ENCODE measurements at places on chromosomes 7 and 10.

GRCh38 chr10:101972761-101973160, 83.2 kb downstream of the ARMH3 start:
- no peak for DNase-seq

- no peak for DNase-seq
Observed at GRCh38 chr10:5809527-5810154, 3.6 kb downstream of the GDI2 start.

- DNase-seq, result no peak
Observed at GRCh38 chr7:155793720-155794119, 18.5 kb downstream of the SHH start.

GRCh38 chr7:140315498-140316164, 82.7 kb downstream of the SLC37A3 start:
- DNase-seq, result peak; percentile 37

DNA sequence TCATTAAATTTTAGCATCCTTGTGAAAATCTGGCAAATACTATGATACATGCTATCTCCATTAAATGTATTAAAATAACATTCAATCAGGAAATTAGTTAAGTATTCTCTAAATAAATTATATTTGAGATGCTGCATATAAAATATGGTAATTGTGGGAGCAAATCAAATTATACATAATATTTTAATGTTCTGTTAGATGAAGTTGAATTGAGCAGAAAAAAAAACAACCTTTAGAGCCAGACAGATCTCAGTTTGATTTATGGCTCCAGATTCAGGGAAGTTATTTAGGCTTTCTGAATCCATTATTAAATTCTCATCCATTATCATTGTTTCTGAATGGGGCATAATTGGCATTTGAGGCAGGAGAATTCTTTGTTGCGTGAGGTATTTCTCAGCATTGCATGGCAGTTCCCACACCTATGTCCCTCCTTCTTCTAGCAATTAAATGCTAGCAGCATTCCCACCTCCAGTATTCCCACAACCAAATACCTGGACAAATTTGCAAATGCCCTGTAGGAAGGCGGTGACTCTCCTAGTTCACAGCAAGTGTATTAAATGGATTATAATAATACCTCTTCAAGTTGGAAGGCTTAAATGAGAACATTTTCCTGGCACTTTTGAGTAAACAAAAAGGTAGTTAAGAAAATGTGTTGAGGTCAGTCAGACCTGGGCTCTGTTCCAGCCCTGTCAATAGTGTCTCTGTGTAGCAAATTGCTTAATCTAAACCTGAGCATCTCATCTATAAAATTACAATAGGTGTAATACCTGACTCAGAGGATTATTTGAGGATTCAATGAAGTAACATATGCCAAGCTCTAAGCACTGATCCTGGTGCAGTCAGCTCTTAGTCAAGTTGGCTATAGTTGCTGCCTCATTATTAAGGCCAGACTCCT, 108.9 kb downstream of the RNLS start:
- peak; percentile 67 for DNase-seq

DNA sequence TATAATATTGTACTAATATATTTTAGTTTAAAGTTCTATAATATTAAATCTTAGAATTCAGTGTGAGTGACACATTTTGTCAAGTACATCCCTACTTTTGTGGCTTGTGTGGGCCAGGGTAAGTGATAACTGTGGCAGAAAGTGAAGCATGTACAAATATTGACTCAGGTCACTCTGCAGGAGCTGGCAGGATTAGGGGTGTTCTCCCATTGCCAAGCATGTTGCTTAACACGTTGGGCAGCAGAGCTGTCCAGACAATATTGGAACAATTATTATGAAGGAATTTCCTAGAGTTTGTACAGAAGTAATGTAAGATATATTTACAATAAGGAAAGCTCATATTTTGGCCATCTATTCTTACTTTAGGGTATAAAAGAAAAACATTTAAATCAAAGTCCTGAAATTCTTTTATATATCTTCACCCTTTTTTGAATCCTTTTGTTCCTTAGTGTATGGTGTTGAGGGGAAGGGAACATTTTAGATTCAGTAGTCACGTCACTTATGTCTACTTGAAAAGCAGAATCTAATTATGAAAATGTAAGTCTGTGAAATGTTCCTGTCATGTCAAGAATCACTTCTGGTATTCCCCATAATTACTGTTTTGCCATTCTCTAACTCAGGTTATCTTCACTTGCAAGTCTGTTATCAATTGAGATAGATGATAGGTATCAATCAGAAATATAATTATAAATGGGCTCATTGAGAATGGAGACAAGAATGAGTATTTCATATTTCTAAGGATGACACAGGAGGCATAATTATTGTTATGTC, 4.0 kb downstream of the HDAC9 start:
- peak; percentile 9 for DNase-seq

- DNase-seq, result no peak
Observed at GRCh38 chr10:71742301-71743088, 22.9 kb upstream of the C10orf105 start.

DNA sequence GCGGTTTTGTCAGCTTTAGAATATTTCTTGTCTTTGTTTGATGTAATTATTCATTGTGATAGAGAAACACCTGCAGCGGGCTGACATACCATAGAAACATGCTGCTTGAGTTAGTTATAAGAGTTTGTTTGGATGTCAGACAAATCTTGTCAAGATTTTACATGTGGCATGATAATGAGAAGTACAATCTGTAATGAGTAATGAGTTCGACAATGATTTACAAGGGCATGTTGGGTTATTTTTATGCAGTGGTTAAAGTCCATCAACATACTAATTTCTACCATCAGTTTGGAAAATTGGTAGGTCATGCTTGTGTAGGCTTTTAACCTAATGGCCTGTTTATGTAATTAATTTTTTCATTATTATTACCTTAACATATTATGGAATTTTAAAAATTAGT, 31.3 kb downstream of the FZD1 start:
- no peak for DNase-seq

DNA sequence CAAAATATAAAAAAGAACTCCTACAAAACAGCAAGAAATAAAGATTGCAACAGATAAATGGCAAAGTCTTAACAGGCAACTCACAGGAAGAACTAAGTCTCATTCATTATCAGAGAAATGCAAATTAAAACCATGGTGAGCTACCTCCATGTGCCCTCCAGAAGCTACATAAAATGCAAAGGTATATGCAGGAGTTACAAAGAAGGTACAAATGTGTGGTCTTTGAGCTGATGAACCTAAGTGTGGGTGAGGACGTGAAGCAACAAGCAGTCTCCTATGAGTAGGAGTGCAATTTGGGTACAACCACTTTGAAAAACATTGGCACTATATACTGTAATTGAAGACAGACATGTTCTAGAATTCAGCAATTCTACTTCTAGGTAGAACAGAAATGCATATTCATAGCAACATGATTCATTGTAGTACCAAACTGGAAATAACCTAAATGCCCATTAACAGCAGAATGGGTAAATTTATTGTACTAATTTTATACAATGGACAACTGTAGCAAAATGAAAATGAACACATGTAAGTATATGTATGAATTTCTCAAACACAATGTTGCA, 61.6 kb upstream of the KCNMA1 start:
- DNase-seq, result no peak

DNA sequence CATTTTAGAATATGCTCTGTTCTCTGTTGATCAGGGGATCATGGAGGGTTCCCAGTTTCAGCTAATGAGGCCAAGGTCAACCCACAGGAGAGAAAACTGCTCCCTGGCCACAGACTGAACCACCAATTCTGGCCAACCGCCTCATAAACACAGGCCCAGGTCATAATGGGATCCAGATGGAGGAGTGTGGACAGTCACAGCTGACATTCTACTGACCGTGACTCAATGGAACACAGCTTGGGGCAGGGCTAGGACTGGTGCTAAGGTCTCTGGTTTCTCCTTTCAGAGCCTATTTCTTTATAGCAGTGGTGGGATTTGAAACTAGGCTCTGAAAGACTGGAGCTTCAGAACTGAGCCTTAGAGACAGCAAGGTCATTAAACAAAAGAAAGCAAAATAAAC, 68.3 kb downstream of the HIPK2 start:
- no peak for DNase-seq

DNA sequence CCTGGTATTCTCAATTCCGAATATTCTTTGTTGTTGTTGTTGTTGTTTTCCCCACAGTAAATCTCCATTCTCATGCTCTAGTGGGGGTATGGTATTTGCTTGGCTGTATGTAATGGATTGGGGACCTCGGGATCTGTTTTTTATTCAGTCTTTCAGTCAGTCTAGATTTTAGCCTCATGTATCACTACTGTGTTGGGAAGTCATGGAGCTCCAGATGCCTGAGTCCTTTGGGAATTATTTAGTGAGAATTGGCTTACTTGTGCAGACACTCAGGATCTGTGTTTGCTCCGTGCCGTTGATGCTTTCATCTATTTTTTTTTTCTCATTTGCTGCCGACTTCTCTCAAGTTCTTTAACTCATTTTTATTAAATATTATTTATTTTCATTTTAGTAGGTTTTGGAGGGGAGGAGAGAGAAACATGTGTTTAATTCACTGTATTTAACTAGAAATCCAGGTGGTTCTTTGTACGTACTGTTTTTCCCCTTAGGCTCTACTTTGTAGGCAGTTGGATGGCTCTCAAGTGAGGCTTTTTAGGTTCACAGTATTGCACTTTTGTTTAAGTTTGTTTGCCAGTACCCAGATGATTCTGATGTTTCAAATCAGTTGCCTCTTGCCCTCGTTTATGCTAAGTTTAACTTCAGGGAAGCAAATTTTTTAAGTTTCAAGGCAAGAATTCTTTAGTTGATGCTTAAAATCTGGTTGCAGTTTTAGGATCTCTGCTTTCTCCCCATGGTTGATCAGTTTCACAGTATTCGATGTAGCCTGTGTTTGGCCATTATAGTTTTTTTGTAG, 36.9 kb downstream of the ZNRF2 start:
- DNase-seq, result peak; percentile 73

GRCh38 chr7:26489391-26489790, 197.7 kb downstream of the SNX10 start:
- peak; percentile 11 for DNase-seq

DNA sequence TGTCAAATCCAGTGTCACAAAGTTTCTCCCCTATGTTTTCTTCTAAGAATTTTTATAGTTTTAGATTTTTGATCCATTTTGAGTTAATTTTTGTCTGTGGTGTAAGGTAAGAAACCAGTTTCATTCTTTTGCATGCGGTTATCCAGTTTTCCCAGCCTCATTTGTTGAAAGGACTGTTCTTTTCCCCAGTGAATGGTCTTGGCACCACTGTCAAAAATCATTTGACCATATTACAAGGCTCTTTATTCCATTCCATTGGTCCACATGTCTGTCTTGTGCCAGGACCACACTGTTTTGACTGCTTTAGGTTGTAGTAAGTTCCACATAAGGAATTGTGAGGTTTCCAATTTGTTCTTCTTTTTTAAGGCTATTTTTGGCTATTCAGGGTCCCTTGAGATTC, 64.0 kb downstream of the INPP5A start:
- no peak for DNase-seq

DNA sequence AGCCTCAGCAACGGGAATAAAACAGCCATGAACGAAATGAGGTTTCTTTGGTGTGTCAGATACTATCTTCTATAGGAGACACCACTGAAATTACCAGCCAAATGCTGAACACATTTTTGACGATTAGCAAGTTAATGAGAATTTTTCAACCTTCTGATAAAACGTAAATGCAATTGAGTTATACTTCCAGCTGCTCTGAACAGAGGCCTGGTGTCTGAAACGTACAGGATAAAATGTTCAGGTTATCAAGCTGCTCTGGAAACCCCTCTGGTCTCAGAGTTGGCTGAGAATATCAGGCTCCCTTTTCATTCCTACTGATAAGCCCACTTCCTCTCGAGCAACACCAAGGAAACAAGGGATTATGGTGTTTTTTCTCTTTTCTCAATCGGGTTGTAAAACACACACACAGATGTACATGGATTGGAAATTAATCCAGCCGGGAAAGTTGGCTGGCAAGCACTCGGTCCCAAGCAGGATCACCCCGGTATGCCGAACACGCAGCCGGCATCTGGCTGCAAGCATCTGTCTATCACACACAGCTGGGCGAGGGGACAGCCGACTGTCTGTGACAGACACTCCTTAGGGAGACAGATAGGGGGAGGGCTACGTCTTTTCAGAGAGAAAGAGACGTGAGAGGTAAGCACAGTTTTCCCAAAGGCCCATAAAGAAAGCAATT, 171.8 kb downstream of the PRKAG2 start:
- peak; percentile 38 for DNase-seq

- DNase-seq, result no peak
Observed at GRCh38 chr10:118220346-118220850, 121.7 kb downstream of the FAM204A start.

- DNase-seq, result no peak
Observed at GRCh38 chr10:32940321-32941301, 17.4 kb downstream of the ITGB1 start.

DNA sequence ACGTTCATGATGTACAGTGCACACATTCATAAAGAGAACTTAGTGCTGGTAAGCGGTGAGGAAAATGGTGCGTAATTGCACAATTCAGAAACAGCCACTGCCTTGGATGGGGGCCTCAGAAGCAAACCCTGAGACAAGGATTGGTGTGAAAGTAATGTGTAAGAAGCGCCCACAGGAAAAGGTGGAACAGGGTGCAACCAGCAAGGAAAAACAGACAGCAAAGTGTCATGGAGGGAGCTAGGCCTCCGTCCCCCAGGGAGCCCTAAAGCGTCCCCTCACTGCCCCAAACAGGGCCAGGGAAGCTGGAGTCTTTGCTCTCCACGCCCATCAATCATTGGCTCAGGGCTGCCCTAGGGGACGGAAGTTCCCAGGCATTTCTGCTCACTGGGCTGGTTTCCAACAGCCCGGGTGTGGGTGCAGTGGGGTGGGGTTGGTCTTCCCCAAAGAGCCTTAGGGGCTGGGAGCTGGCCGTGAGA, 9.6 kb upstream of the C10orf105 start:
- DNase-seq, result peak; percentile 25

DNA sequence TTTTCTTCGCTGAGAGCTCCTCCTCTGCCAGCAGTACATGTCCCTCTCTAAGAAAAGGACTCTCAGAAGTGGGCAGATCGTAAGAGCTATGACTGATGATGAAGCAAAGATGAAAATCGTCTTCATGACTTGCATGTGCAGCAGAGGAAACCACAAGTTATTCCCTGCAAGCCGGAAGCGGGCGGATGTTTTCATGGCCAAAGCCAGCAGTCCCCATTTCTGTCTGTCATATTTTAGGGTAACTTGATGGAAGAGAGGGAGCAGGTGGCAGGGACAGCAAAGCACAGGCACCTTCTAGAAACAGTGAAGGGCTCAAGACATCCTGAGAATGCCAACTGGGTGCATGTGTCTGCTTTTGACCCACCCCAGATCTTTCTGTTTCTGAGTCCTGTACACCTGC, 19.9 kb downstream of the KLF6 start:
- no peak for DNase-seq

Data from NCI-H82 (cell line).